ENCODE measurements at places on chromosomes 1 and 21.

GRCh38 chr1:5975133-5975880, 16.9 kb downstream of the NPHP4 start:
- peak; percentile 33 for DNase-seq

DNA sequence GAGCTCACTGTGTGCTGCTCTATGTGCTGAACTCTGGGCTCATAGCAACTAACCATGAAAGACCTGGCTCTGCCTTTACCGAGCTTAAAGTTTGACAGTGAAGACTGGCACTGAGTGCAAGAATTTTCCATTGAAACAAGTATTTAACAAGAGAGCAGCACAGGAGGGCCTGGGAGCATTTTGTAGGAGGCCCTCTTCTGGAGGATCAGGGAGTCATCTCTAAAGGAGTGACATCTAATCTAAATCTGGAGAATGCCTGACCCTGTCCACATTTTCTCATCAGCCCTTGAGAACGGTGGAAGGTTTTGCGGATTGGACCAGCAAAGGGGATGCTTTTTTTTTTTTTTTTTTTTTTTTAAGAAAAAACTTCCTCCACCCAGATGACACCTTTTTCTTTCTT, 150.8 kb downstream of the ROR1 start:
- no peak for DNase-seq

DNA sequence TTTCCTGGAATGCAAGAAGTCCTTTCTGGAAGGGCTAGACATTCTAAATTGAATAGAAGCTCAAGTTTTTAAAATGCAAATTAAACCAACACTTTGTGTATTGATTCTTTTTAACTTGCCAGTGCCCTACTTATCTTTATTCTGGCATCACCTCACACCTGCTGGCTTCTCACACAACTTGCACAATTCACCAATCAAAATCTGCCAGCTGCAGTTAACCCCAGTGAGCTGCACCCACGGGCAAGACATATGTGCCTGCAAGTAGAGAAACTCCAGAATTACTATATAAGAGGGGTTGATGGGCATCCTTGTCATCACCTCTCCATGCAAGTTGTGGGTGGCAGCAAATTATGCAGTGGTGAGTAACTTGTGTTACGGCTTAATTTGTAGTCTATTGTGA, 11.7 kb upstream of the PLPPR4 start:
- no peak for DNase-seq

- DNase-seq: no peak
Observed at GRCh38 chr1:203223012-203223775, 6.3 kb downstream of the CHIT1 start.

GRCh38 chr1:178953034-178953433, 72.7 kb upstream of the FAM20B start:
- DNase-seq: no peak

- DNase-seq: no peak
Observed at GRCh38 chr1:81873946-81874345, 73.2 kb downstream of the ADGRL2 start.

GRCh38 chr1:33949570-33949969, 85.7 kb downstream of the HMGB4 start:
- DNase-seq: no peak

- no peak for DNase-seq
Observed at GRCh38 chr1:245019910-245020486, 134.8 kb upstream of the KIF26B start.

- DNase-seq: no peak
Observed at GRCh38 chr21:34908419-34909055, 140.6 kb downstream of the RUNX1 start.

- no peak for DNase-seq
Observed at GRCh38 chr21:46168238-46168637, 12.9 kb upstream of the FTCD start.

- no peak for DNase-seq
Observed at GRCh38 chr1:213332491-213332890, 281.4 kb downstream of the RPS6KC1 start.

GRCh38 chr1:171803045-171803444, 21.6 kb downstream of the METTL13 start:
- DNase-seq: no peak

GRCh38 chr21:46194374-46195334, 10.4 kb upstream of the SPATC1L start:
- DNase-seq: no peak

- no peak for DNase-seq
Observed at GRCh38 chr1:226325178-226325577, 16.2 kb upstream of the LIN9 start.

DNA sequence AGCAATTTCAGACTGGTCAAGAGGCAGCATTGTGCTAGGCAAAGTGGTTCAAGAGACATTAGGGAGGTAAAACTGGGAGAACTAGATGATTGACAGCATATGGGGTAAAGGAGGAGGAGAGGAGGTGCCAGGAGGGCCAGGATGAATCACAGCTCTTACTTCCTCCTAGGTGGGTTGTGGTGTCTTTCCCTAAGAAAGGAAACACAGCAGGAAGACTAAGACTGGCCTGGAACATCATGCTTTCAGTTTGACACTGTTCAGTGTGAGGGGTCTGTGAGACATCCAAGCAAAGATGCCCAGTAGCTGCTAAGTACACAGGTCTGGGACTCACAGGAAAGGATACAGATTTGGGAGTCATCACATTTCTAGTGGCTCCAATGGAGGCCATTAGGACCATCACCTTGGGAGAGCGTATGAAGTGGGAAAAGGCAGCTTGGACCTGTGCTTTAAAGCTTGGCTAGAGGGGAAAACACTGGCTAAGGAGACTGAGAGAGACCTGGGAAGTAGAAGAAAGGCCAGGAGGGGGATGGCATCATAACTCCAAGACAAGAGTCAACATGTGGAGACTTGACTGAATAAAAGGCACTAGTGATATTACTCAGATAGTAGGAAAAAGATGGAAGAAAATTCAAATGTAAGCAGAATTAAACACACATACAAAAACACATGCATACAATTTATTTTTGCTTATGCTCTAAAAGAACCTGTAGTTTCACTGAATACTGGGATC, 17.3 kb downstream of the CD58 start:
- no peak for DNase-seq

DNA sequence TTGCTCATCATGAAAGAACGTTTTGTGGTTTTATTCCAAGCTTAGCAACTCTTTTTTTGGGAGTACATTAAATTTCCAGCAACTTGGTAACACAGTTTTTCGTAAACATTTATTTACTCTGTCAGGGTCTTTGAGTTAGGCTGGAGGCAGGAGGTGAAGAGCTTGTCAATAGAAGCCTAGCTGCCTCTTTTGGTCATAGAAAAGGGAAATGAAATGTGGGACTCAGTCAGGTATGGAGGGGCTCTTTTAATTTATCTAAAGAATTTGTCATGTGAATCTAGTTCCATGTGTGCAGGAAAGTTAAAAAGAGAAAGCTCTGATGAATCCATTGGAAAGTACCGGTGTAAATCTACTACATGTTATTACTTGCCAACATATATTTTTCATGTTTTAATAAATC, 45.9 kb upstream of the PRMT6 start:
- DNase-seq: no peak

DNA sequence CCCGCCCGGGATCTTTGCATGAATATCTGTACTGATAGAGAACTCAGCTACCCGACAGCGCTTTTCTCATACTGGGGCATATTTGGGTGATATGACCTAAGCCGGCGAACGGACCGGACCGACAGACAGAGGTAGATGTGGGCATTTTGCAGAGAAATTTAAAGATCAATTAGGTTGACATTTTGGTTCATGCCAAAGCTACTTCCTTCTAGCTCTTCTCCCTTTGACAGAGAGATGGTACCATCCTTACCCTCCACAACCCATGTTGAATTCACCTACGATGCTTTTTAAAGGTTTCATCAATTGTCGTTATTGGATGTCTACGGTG, 459 bp downstream of the ARV1 start:
- no peak for DNase-seq
